Right lobe of liver (tissue), 6 donors: ENCODE measurements at places on chromosomes 2 and 18.

DNA sequence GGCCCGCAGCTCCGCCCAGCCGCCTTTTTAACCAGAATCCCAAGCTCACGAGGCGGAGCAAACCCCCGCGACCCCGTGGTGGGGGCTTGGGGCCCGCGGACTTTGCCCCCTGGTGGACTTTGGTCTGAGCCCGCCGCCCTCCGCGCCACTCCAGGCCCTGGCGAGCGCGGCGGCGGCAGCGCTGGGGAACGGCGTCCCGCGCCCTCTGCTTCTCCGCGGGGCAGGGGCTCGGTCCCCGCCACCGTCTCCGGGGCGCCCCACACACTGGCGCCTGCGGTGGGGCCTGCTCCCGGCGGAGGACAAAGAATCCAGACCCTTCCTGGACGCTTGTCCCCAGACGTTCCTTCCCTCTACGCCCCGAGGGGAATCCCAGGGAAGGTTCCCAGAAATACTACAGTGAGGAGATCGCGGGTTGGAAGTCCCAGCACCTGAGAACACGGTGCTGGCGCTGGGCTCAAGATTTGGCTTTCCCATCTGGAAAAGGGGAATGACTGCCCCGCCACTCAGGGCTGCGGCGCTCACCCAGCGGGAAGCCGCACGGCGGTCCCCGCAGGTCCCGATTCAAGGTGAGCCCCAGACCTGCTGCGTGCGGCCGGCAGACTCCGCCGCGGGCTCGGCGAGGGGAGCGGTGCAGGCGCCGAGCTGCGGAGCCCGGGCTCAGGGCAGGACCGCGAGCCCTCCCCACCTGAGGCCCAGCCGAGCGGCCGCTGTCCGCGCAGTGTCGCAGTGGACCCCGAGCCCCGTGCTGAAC, at the start of gene HAAO:
HAAO (minus strand) TSS at position 1 of the 751 bp plus-strand sequence. CDS start 47 bp downstream, outside the sequence.
- DNase-seq, result no peak
- no peaks in the 10 kb centered on the region for H3K36me3 ChIP-seq

DNA sequence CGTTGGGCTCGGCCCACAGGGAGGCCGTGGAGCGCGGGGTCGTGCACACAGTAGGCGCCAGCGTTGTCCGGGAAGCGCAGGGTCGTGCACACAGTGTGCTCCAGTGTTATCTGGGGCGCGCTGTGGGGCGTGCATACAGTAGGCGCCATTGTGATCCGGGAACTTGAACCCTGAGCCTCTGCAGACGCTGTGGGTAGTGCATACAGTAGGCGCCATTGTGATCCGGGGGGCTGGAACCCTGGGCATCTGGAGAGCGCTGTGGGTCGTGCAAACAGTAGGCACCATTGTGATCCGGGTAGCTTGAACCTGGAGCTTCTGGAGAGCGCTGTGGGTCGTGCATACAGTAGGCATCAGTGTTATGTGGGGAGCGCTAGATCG, 793 bp downstream of the ZNF236 start:
- no peak for DNase-seq
- no peaks in the 10 kb centered on the region for H3K27me3 ChIP-seq
- no peaks in the 10 kb centered on the region for H3K4me1 ChIP-seq
- H3K27ac ChIP-seq, result peak overlapping the region; percentile 63
- H3K36me3 ChIP-seq, result no peaks in the 10 kb centered on the region

DNA sequence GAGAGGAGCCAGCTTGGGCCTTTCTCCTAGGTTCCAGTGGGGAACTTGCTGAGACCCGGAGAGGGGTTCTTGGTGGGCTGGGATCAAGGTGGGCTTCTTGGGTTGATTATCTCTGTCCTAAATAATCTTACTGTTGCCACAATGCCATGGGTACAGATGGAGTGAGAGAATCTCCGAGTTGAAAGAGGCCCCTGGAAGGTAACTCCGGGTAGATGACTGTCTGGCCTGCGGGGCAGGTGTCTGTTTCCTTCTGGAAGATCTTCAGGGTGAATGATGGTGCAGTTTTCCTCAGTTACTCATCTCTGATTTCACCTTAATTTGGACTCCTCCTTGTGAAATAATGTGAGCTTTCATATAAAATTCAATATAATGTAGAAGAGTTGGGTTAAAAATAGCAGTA, 159.4 kb downstream of the ACTR3 start:
- no peaks in the 10 kb centered on the region for H3K27me3 ChIP-seq
- H3K4me1 ChIP-seq, result no peaks in the 10 kb centered on the region
- H3K4me3 ChIP-seq, result no peak overlapping the region
- H3K36me3 ChIP-seq, result no peaks in the 10 kb centered on the region
- H3K27ac ChIP-seq, result no peak overlapping the region

DNA sequence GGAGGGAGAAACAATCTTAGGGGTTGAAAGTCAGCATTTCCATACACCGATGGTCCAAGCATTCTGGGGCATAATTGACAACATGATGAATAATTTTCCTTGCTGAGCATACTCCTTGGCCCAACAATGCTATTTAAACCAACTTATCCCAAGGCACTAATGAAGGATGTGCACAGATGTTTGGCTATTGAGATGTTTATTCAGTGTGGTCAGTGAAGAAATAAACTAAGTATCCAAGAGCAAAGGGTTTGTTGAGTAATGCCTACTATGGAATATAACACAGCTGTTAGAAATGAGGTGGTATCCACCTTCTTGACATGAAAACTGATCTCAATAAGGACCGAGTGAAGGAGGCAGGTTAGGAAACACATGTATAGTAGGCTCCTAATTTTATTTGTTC, 53.9 kb upstream of the RAB6D start:
- no peaks in the 10 kb centered on the region for H3K36me3 ChIP-seq
- no peak for DNase-seq
- H3K4me3 ChIP-seq, result no peak overlapping the region
- H3K4me1 ChIP-seq, result no peaks in the 10 kb centered on the region

DNA sequence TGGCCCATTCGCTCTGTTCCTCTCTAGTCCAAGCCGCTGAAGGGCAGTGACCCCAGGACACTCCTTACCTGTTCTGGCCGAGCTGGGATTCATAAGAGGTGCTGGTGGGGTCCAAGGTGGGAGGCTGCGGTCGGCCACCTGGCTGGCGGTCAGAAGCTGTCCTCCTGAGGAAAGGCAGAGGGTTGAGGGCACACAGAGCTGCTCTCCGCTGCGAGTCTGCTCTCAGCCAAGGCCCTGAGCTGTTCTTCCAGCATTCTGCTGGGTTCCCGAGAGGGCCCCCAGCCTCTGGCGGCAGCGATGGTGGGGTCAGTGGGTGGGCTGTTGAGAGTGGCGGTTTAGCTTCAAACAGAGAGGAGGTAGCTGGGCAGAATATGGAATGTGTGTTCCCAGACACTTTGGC, 3.8 kb downstream of the PCARE start:
- no peak overlapping the region for H3K4me3 ChIP-seq
- H3K27ac ChIP-seq, result no peak overlapping the region
- H3K4me1 ChIP-seq, result no peaks in the 10 kb centered on the region
- H3K36me3 ChIP-seq, result no peaks in the 10 kb centered on the region
- no peaks in the 10 kb centered on the region for H3K27me3 ChIP-seq

DNA sequence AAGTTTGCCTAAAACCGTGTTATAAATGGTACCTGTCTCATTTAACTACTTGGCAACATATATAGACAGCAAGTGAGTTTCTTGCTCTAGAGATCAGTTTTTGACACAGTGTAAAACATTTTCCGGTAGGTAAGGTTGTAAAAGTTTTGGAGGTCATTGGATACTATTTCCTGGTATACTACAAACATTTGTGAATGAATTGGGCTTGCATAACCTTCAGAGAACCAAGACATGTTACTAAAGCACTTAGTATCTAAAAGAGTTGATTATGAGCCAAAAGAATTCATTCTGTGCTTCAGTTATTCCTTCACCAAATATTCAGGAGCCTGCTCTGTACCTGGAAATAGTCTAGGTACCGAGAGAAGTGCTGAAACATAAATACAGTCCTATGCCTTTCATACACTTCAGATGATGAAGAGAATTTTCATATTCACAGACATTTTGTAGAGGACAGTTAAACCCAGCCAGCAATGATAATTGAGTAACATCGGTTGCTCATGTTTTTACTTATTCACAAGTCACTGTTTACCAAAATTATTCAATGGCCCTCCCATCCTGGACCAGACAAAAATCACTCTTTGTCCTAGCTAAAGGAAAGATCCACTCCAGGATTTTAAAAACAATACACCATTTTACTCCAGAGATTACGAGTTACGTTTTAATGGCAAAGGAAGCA, 319.4 kb upstream of the RBMS1 start:
- H3K27ac ChIP-seq, result no peak overlapping the region
- no peaks in the 10 kb centered on the region for H3K27me3 ChIP-seq
- no peaks in the 10 kb centered on the region for H3K4me1 ChIP-seq

DNA sequence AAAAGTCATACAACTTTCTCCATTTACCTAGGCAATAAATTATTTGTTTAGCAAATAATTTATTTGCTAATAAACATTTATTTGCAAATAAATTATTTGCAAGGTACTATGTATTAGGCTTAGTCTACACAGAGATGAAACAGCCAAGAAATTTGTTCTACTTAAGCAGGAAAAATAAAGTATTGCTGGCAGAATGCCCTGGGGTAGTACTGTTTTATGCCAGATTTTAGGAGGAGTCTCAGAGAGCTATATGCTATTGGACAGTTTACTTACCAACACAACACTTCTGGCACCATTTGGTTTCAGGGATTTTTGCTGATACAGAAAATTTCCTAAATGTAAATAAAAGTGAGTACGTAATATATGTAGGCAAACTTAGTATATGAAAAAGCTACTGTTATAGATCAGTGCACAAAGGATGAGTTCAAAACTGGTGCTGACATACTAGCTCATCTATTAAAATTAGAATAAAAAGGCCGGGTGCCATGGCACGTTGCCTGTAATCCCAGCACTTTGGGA, 23.2 kb upstream of the CDKL4 start:
- H3K4me3 ChIP-seq, result no peak overlapping the region
- H3K27me3 ChIP-seq, result no peaks in the 10 kb centered on the region
- H3K36me3 ChIP-seq, result peaks cover 9% of the 10 kb centered on the region
- H3K4me1 ChIP-seq, result no peaks in the 10 kb centered on the region
- no peak for DNase-seq
- no peak overlapping the region for H3K27ac ChIP-seq

- no peak for DNase-seq
- H3K27me3 ChIP-seq, result no peaks in the 10 kb centered on the region
- H3K27ac ChIP-seq, result no peak overlapping the region
- H3K4me1 ChIP-seq, result no peaks in the 10 kb centered on the region
- no peak overlapping the region for H3K4me3 ChIP-seq
Observed at GRCh38 chr2:25692737-25693445, 19.5 kb upstream of the DTNB start.

GRCh38 chr18:40011201-40011600, 1943.8 kb upstream of the PIK3C3 start:
- no peaks in the 10 kb centered on the region for H3K36me3 ChIP-seq
- H3K27ac ChIP-seq, result no peak overlapping the region
- DNase-seq, result no peak
- H3K4me1 ChIP-seq, result no peaks in the 10 kb centered on the region
- no peak overlapping the region for H3K4me3 ChIP-seq
